NCI-H510A (cell line): ENCODE measurements at places on chromosomes 3 and 15.

- DNase-seq: no peak
Measured at GRCh38 chr3:140922634-140923033, 19.0 kb upstream of the SLC25A36 start.

- no peak for DNase-seq
Measured at GRCh38 chr15:66369773-66370651, 13.5 kb upstream of the TIPIN start.

DNA sequence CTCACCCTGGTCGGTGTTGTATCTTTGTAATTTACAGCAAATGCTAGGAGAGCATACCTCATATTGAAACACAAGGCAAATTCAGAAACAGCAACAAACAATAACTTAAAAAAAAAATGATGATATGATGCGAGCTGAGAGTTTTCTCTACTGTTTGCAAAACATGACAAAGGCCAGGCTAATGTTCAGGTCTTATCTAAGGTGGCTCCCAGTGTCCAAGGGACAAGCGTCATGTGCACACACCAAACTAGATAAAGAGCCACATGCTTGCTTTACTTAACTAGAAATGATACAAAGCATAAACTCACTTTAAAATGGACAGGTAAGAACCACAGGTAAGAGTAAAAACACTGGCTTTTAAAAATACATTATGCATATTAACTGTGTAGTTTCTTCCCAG lies 375.9 kb downstream of the FOXP1 start:
- DNase-seq: no peak

DNA sequence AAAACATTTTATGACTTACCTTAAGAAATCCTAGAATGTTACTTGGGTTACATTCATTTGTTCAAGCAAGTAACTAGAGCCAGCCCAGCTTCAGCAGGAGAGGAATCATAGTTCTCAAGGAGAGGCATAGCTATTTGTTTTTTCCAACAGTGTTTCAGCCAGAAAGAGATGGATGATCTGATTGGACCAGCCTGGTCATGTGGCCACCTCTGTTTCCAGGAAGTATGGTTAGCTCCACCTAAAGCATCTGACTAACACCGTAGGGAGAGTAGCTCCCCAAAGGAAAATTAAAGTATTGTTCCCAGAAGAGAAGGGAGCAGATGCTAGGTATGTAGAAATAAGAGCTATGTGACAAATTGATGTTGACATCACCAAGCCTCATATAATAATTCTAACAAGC lies 417.1 kb downstream of the TAFA4 start:
- DNase-seq: no peak

- no peak for DNase-seq
Measured at GRCh38 chr3:173920386-173920785, 522.8 kb downstream of the NLGN1 start.

DNA sequence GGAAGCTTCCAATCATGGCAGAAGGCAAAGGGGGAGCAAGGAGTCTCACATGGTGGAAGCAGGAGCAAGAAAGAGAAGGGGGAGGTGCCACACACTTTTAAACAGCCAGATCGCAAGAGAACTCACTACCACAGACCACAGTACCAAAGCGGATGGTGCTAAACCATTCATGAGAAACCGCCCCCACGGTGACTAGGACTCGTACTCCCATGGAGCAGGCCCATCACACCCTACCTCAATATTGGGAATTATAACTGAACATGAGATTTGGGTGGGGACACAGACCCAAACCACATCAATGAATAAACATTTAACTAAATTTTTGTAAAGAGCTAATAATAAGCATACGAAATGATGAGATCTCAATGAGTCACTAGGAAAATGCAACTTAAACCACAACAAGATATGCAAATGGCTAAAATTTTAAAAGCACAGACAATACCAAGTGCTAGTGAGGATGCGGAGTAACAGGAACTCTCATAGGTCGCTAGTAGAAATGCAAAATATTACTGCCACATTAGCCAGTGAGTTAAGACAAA lies 10.0 kb downstream of the MRPS25 start:
- no peak for DNase-seq

- DNase-seq: no peak
Measured at GRCh38 chr15:62413786-62414185, 248.7 kb upstream of the C2CD4B start.
